ENCODE measurements at places on chromosomes 7 and 10.
A peak's percentile ranks its signal among the peaks of the same experiment; 100 is the strongest.

DNA sequence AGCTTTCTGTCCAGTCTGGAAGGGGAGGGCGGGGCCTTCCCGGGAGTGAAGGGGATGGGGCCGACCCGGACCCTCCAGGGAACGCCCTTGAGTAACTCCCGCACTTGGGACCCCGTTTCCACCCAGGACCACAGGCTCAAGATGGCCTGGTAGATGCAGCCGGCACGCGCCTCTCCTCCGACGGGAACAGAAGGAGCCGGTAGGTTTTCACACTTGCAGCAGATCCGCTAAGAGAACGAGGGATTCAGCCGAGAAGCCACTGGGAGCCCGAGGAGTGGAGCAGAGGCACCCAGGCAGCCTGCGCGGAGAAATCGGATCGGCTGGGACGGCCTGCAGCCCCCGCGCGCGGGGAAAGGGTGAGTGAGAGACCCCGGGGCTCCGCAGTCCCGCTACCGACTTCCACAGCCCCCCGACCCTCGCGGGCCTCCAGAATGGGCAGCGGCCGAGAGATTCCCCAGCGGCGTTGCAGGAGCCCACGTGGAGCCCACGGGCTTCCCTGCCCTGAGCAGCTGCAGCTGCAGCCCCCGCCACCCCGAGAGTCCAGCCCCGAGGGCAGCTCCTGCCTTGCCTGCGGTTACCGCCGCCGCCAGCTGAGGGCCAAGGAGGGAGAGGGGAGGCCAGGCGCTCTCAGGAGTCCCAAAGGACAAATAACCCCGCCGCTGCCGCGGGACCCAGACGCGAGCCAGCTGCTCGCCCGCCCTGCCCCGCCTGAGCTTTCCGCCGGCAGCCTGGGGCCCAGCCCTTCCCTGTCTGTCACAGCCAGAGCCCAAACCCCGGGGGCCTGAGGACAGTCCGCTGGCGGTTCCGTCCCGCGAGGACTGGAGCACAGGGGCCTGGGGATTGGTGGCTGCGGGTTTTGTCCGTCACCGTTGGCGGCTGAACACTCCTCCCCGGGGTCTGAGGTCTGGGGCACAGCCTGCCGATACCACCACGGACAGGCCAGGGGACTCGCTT lies 21.8 kb downstream of the IFT22 start:
- DNase-seq = no peak

DNA sequence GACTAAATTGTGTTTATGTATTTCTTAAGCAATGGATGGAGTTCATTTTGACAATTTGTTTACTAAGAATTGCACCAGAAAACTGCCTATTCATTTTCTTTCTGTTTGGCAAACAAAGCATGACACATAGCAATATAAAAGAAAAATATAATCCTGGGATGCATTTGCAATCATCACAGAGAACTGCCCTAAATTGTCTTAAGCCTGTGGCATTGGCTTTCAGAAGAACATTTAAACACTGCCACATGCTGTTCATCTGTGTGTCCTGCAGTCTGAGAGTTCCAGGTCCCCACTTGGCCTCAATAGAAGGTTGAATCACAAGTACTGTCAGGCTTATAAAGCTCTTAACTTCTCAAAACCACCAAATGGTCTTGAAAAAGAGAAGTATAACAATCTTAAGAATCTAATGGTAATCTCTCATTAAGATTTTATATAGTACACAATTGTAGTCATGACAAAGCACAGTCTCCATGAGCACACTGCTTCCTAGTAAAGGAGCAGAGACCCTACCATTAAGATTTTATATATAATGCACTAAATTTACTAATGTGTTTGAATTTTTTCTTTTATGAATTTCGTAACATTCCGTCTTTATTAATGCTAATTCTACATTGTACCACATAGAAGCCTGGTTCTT lies 29.9 kb downstream of the RNLS start:
- peak; percentile 73 for DNase-seq

DNA sequence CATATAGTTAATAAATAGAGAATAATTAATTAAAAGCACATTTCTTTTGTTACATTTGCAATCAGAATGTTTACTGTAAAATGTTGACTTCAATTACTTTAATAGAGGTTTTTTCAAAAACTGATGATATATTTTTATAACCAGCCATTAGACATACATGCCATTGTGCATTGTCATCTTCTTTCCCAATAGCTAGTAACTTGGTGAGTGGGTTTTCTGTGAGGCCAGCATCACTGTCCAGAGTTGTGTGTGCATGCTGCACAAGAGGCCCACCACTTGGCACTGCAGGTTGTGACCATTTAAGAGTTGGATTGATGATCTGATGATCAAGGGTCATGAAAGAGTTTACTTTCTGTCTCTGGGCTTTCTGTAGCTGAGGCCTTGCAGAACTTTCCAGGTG lies 46.5 kb downstream of the TFEC start:
- DNase-seq = no peak

- DNase-seq = no peak
These were observed 5.1 kb downstream of the PRXL2A start for GRCh38 chr10:80413271-80413996.

GRCh38 chr10:71817831-71818655 lies 33.0 kb downstream of the PSAP start:
- peak; percentile 87 for DNase-seq

DNA sequence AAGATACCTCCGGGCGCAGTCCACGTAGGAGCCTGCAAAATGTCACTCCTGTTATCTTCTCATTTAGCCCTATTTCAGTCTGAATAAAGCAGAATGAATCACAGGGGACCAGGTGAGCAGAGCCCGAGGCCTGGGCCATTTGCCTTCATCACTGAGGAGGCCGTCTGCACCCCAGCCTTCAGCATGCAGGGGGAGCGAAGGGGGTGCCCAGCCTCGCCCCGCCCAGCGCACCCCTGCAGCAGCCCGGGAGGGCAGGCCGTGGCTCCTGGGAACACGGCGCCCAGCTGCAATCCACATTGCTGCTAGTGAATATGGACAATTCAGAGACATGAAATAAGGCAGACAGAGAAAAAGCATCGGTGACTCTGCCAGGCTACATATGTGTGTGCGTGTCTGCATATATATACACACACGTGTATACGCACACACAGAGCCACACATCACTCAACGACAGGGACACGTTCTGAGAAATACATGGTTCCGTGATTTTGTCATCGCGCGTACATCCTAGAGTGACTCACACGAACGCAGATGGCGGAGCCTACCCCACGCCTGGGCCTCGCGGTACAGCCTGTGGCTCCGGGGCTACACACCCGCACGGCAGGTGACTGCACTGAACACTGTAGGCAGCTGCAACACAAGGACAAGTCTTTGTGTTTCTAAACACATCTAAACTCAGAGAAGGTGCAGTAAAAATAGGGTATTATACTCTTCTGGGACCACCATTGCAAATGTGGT lies 15.2 kb upstream of the ELFN1 start:
- DNase-seq = no peak

DNA sequence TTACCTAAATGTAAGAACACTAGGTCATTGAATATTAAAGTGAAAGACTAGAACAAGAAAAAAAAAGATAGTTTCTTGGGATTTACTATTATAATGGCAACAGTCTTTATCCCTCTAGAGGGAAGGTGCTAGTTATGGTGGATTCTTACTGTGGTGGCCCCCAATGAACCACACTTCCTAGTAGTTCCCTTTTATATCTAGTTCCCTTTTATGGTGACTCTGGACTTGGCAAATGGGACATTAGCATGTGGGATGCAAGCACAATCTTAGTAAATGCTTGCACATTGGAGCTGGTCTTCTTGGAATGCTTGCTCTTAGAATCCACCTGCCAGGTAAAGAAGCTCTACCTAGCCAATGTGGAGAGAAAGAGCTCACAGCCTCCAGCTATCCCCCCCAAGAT lies 430.2 kb downstream of the LRMDA start:
- DNase-seq = no peak

DNA sequence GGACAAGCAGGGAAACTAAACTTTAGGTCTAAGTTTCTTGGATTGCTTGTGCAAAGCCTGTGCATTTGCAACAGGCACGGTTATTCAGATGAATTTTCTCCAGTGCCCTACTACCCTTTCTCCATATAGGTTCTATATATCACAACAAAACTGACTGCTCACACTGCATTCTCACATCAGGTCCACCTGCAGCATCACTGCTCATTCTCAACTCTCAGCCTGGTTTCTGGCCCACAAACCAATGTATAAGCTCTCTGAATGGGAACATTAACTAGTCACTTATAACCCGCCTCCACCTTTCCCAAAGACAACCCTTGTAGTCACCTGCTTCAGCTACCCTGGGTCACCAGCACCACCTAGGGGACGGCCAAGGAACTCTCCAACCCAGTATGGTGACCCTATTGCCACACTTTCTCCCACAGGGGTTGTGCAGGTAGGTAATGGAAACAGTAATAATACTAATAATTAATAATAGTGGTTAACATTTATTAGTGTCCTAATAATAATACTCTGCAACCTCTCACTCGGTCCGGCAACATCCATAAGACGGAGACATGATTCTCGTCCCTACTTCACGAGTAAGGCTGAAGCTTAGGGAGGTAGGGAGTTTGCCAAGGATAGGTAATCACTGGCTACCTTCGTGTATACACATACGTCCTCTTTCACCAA lies 97.3 kb downstream of the CLEC2L start:
- no peak for DNase-seq

- no peak for DNase-seq
These were observed 26.1 kb upstream of the TRUB1 start for GRCh38 chr10:114911801-114912469.

DNA sequence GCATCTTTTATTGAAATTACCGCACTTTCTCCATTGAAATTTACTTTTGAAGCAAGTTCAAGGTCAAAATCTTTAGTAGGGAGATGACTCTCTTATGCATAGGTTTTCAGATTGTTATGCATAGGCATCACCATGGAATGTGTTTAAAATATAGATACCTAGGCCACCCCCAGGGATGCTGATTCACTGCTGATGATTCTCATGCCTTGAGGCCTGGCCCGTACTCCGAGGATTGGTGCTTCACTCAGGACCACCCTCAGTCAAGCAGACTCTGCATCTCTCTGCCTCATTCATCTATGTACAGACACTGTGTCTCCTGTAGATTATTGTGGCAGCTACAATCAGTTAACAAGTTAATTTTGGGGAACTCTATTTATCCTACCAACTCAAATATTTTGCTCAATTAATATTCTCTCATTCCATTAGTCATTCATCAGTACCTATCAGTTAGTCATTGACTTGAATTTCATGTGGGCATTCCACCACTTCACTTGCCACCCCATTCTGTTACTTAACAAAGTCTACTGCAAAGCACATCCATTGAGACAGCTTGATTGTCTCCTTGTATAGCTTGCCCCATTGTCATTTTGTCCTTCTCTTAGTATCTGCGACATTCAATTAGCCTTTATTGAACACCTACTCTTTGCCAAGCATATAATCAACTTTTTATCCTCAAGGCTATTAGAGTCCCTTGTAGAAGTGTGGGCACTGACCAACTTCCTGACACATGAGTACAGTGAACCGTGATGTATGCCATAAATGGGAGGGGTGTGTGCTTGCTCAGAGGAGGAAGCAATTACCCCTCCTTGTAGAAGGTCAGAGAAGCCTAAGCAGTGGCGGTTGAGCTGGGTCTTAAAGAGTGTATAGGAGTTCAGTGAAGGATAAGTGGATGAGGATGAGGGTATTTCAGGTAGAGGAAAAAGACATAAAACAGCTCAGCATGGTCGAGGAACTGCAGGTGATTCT lies 255.6 kb upstream of the BMPER start:
- DNase-seq = no peak

DNA sequence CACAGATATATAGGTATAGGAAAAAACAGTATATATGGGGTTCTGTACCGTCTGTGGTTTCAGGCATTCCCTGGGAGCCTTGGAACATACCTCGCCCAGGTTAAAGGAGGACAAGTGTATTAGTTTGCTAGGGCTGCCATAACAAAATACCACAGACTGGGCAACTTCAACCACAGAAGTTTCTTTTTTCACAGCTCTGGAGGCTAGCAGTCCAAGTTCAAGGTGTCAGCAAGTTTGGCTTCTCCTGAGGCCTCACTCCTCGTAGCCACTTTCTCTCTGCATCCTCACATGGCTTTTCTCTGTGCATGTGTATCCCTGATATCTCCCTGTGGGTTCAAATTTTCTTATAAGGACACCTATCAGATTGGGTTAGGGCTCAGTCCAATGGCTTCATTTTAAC lies 189.1 kb downstream of the DNAH11 start:
- no peak for DNase-seq

Data from sigmoid colon (tissue), 7 donors.